ENCODE measurements at places on chromosomes 7 and 10. TPM values are rescaled to one million over a fixed set of nuclear protein-coding genes. Genes with fewer than 3 reads are reported as not detected.
A peak's percentile ranks its signal among the peaks of the same experiment; 100 is the strongest.

TEX47 gene
- total RNA-seq, result not detected

TBC1D12 gene
- total RNA-seq, result 22.3 TPM

HOGA1 gene
- not detected for total RNA-seq

SYT15B gene
- 9.3 TPM for total RNA-seq

ADAMTS14 gene
- 0.66 TPM for total RNA-seq

PRSS37 gene
- total RNA-seq, result not detected

FXYD4 gene
- not detected for total RNA-seq

LLCFC1 gene
- total RNA-seq, result not detected

BAMBI gene
- 76.9 TPM for total RNA-seq

ATXN7L1 gene
- 0.91 TPM for total RNA-seq

KLF14 gene
- not detected for total RNA-seq

CPVL gene
- total RNA-seq, result 2.7 TPM

SPDYE6 gene
- not detected for total RNA-seq

HTR5A gene
- total RNA-seq, result not detected

- H3K4me1 ChIP-seq, result peaks cover 16% of the 10 kb centered on the region
- peaks cover 7% of the 10 kb centered on the region for H3K36me3 ChIP-seq
- H3K4me3 ChIP-seq, result peak overlapping the region; percentile 71
- H3K27me3 ChIP-seq, result no peaks in the 10 kb centered on the region
- DNase-seq, result no peak
Measured at GRCh38 chr10:50625649-50626132, 1.9 kb upstream of the SGMS1 start.

DNA sequence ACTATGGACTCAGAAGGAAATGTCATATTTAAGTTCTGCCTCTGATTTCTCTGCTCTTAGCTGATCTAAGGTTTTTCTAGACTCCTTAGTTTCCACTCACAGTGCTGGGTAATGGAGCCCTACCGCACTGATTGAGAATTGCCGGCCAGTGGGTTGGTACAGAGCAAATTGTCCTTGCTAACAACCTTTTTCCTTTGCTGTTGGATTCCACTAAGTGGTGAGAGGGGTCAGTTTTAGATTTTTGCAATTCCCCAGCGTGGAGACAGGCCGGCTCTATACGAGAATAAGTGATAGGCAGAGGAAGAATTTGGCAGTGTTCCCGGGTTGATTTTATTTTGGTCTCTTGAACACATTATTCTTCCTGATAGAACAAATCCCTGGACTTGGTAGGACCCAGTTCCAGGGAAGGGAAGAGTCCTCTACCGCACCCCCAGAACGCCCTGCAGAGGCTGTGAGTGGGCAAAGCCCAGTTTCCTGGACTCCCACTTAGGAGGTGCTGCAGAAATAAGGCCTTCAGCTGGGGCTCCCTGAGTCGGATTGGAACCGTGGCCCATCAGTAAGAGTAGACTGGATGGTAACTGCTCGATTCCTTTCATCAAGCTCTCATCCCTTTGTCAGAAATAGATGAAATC is 3.0 kb upstream of the NRP1 start:
- peak overlapping the region; percentile 91 for H3K27ac ChIP-seq
- peak; percentile 76 for DNase-seq
- H3K4me1 ChIP-seq, result peaks cover 55% of the 10 kb centered on the region
- H3K4me3 ChIP-seq, result peak overlapping the region; percentile 81
- no peaks in the 10 kb centered on the region for H3K27me3 ChIP-seq

DNA sequence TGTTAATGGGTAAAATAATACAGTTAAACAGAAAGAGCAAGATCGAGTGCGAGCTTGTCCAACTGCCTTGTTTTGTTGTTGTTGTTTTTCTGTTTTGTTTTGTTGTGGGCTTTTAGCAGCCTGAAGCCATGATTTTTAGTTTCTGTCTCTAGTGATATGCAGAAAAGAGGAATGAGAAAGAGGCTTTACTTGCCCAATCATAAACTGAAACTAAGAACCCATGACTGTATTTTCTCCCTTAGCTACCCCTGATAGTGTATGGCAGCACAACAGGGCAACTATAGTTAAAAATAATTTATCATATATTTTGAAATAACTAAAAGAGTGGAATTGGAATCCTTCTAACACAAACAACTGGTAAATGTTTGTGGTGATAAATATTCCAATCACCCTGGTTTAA is 493.9 kb downstream of the GLRX3 start:
- no peak overlapping the region for H3K4me3 ChIP-seq
- H3K36me3 ChIP-seq, result no peaks in the 10 kb centered on the region
- DNase-seq, result no peak
- H3K27ac ChIP-seq, result no peak overlapping the region
- H3K4me1 ChIP-seq, result no peaks in the 10 kb centered on the region

- DNase-seq, result peak; percentile 56
- H3K36me3 ChIP-seq, result no peaks in the 10 kb centered on the region
- peaks cover 56% of the 10 kb centered on the region for H3K4me1 ChIP-seq
- H3K27me3 ChIP-seq, result no peaks in the 10 kb centered on the region
Measured at GRCh38 chr7:93011351-93012294, 106.2 kb downstream of the SAMD9 start.

DNA sequence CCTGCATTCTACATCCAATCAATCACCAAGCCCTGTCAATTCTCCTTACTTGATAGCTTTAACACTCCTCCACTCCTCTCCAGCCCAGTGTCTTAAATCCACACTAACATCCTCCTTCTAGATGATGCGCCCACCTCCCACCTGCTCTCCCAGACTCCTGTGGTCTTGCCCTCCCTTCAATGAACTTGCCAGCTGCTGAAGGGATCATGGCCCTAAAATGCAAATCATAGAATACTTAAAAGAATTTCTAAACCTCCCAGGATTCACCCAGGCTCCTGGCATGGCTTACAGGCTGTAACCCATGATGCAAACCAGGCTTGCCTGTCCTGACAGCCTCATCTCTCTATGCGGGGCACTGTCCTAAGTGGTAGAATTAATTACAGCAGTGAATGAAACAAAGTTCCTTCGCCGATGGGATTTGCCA is 43.6 kb downstream of the SYPL1 start:
- H3K36me3 ChIP-seq, result no peaks in the 10 kb centered on the region
- no peak overlapping the region for H3K4me3 ChIP-seq
- no peak overlapping the region for H3K27ac ChIP-seq
- DNase-seq, result no peak

GRCh38 chr7:77266291-77266794 is 66.7 kb upstream of the FGL2 start:
- no peak for DNase-seq
- no peaks in the 10 kb centered on the region for H3K36me3 ChIP-seq
- no peaks in the 10 kb centered on the region for H3K27me3 ChIP-seq
- H3K27ac ChIP-seq, result no peak overlapping the region
- no peak overlapping the region for H3K4me3 ChIP-seq
- peaks cover 7% of the 10 kb centered on the region for H3K4me1 ChIP-seq

- no peaks in the 10 kb centered on the region for H3K27me3 ChIP-seq
- peaks cover 38% of the 10 kb centered on the region for H3K4me1 ChIP-seq
- no peak overlapping the region for H3K27ac ChIP-seq
- H3K4me3 ChIP-seq, result no peak overlapping the region
- no peaks in the 10 kb centered on the region for H3K36me3 ChIP-seq
Measured at GRCh38 chr10:103761075-103761920, 94.1 kb downstream of the SH3PXD2A start.

- H3K4me1 ChIP-seq, result peaks cover 18% of the 10 kb centered on the region
- DNase-seq, result no peak
- H3K27me3 ChIP-seq, result no peaks in the 10 kb centered on the region
- H3K4me3 ChIP-seq, result no peak overlapping the region
- peaks cover 19% of the 10 kb centered on the region for H3K36me3 ChIP-seq
Measured at GRCh38 chr7:43904533-43905208, 1.7 kb downstream of the URGCP start.

- H3K4me1 ChIP-seq, result peaks cover 8% of the 10 kb centered on the region
- no peaks in the 10 kb centered on the region for H3K27me3 ChIP-seq
- no peak for DNase-seq
- H3K36me3 ChIP-seq, result no peaks in the 10 kb centered on the region
- no peak overlapping the region for H3K4me3 ChIP-seq
Measured at GRCh38 chr7:76122516-76123239, 74.8 kb downstream of the MDH2 start.

- DNase-seq, result no peak
- H3K4me3 ChIP-seq, result no peak overlapping the region
- no peaks in the 10 kb centered on the region for H3K36me3 ChIP-seq
- 0 out of 2 replicates have a peak, but pooled peaks cover 3% of the 10 kb centered on the region for H3K27me3 ChIP-seq
- H3K4me1 ChIP-seq, result peaks cover 6% of the 10 kb centered on the region
Measured at GRCh38 chr10:6082496-6083395, 6.1 kb upstream of the RBM17 start.

DNA sequence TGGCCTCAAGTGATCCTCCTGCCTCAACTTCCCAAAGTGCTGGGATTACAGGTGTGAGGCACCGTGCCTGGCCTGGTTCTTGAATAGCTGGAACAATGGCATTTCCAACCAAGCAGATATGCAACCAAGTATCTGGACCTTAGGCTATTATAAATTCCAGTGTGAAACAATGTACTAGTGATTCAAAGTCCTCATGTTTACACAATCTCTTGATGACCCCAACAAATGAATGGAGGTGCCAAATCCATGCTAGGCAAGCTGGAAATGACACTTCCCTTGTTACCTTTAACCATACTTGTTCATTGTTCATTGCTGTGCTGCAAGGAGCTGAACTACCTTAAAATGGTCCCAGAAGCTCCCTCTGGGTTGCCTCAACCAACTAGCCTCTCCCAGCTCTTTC is 282.2 kb upstream of the KLF14 start:
- no peaks in the 10 kb centered on the region for H3K36me3 ChIP-seq
- H3K4me3 ChIP-seq, result no peak overlapping the region
- no peak for DNase-seq
- H3K27me3 ChIP-seq, result no peaks in the 10 kb centered on the region
- H3K4me1 ChIP-seq, result peaks cover 28% of the 10 kb centered on the region
- H3K27ac ChIP-seq, result peak overlapping the region; percentile 58

GRCh38 chr7:40595129-40595528 is 460.3 kb downstream of the SUGCT start:
- no peaks in the 10 kb centered on the region for H3K27me3 ChIP-seq
- no peak overlapping the region for H3K4me3 ChIP-seq
- DNase-seq, result no peak
- H3K4me1 ChIP-seq, result no peaks in the 10 kb centered on the region
- no peaks in the 10 kb centered on the region for H3K36me3 ChIP-seq

DNA sequence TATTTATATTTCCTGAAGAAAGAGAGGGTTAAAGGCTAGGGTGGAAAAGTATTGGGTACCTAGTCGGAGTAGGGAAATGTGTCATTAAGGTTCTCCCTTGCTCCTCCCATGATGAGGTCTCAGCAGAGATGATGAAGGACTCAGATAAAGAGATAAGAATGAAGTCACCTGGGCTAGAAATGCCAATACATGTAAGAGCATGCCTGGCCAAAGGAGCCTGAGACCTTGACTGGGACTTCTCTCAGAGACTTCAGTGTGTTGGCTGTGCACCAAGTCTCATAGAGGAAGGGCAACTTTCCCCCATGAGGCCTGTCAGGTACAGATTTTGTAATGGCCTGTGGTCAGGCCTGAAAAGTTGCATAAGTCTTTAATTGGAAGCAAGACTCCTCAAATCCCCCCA is 361.0 kb upstream of the CDC14C start:
- no peak for DNase-seq
- H3K36me3 ChIP-seq, result no peaks in the 10 kb centered on the region
- no peaks in the 10 kb centered on the region for H3K27me3 ChIP-seq
- no peak overlapping the region for H3K27ac ChIP-seq
- H3K4me3 ChIP-seq, result no peak overlapping the region

- DNase-seq, result no peak
- H3K36me3 ChIP-seq, result no peaks in the 10 kb centered on the region
- no peak overlapping the region for H3K4me3 ChIP-seq
- no peak overlapping the region for H3K27ac ChIP-seq
- no peaks in the 10 kb centered on the region for H3K4me1 ChIP-seq
Measured at GRCh38 chr10:100866010-100866409, 46.8 kb upstream of the SLF2 start.

DNA sequence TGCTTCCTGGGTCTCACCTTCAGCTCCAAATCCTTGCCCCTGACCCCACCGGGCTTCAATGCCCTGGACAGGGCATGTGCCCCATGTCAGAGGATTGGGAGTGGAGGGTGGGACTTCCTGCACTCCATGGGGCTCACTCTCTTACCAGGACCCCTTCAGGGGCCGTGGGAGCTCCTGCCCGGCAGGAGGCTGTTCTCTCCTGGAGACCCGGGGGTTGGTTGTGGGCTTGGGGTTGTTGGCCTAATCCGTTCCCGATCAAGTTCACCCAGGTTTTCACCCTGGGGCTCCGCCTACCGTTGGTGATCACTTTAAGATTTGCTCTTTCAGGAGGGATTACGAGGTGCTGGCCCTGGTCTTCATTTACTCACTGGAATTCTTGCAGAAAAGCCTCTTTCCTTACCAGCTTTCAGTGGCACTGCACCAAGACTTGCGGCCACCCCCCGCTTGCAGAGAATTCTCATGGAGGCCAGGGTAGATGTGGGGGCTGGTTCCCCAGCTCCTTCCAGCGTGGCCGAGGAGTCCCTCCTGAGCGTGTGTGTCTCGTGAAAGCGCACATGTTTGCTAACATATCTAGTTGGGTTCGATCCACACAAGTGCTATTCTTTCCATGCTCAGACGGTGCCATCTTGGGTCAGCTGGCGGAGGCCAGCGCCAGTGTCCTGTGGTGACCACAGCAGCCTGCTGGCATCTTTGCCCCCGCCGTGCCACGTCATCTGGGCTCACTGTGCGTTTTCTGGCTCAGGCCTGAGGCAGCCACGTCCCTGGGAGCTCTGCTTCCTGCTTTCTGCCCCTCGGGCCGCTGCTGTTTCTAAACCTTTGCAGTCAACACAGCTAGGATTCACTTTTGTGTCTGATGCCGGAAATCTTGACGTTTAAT is 15.6 kb downstream of the PWWP2B start:
- H3K27ac ChIP-seq, result no peak overlapping the region
- H3K27me3 ChIP-seq, result no peaks in the 10 kb centered on the region
- no peaks in the 10 kb centered on the region for H3K36me3 ChIP-seq
- no peak for DNase-seq

GRCh38 chr7:83739527-83739926 is 90.6 kb upstream of the SEMA3E start:
- no peak overlapping the region for H3K27ac ChIP-seq
- H3K27me3 ChIP-seq, result peaks cover 6% of the 10 kb centered on the region
- H3K4me3 ChIP-seq, result no peak overlapping the region
- no peaks in the 10 kb centered on the region for H3K36me3 ChIP-seq
- H3K4me1 ChIP-seq, result no peaks in the 10 kb centered on the region

DNA sequence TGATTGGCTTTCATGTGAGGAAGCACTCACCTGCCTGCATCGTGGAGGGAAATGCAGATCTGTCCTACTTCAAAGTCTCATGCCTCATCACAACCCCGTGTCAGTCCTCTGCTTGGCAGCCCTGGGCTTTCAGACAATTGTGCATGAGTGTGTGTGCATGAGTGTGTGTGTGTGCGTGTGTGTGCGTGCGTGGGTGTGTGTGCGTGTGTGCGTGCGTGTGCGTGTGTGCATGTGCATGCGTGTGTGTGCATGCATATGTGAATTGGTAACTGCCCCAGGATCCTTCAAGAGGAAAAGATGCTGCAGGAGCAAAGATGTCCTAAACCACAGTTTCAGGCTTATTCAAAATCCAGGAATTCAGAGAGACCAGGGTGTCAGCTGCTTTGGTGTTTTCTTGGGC is 71.3 kb downstream of the LANCL2 start:
- DNase-seq, result no peak
- H3K27me3 ChIP-seq, result no peaks in the 10 kb centered on the region
- no peak overlapping the region for H3K27ac ChIP-seq
- H3K4me3 ChIP-seq, result no peak overlapping the region
- H3K4me1 ChIP-seq, result peaks cover 33% of the 10 kb centered on the region
- no peaks in the 10 kb centered on the region for H3K36me3 ChIP-seq
